ENCODE measurements at places on chromosomes 16 and 17. TPM values are rescaled to one million over a fixed set of nuclear protein-coding genes. Genes with fewer than 3 reads are reported as not detected.

Gene RABEP2
- 12.5 TPM for total RNA-seq

Gene RUNDC1
- 9.6 TPM for total RNA-seq

Gene KRT40
- not detected for total RNA-seq

DNA sequence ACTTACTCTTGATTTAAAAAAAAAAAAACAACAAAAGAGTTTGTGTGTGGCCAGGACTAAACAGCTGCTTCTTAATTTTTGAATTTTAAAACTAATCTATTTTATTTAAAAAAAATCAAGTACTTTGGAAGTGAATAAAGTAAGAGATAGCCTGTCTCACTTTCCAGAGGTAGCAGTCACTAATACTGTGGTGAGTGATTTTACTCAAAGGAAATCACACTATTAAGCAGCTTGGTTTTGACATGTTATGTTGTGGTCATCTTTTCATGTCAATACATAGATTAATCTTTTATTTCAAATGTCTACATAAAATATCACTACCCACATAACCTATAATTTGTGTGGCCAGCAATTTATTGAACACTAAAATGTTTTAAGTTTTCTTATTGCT is 102.2 kb upstream of the HLF start:
- no peak for DNase-seq

DNA sequence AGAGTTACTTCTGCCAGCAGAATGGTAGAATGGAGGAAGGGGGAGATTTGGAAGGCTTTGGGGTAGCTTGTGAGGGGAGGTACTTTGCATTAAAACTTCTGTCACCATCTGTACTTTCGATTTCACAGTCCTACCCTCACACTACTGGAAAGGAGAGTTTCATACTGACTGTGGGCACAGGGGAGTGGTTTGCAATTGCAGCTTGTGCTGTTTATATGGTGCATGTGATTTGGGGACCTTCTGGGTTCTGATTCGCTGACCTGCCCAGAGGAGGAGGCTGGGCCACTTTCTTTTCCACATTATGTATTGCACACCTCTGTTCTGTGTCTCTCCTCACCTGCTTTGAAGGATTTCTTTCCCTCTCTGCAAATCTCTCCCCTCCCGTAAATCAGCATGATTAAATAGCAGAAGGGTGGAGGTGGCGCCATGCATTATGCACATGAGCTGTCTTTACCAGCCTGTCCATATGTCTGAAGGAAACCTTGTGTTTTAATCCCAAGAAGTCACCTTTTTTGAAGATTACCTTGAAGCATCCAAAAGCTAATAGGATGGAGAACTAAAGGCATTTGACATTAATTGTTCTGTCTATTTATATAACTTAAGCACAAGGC is 90.9 kb downstream of the RBFOX1 start:
- DNase-seq: no peak

DNA sequence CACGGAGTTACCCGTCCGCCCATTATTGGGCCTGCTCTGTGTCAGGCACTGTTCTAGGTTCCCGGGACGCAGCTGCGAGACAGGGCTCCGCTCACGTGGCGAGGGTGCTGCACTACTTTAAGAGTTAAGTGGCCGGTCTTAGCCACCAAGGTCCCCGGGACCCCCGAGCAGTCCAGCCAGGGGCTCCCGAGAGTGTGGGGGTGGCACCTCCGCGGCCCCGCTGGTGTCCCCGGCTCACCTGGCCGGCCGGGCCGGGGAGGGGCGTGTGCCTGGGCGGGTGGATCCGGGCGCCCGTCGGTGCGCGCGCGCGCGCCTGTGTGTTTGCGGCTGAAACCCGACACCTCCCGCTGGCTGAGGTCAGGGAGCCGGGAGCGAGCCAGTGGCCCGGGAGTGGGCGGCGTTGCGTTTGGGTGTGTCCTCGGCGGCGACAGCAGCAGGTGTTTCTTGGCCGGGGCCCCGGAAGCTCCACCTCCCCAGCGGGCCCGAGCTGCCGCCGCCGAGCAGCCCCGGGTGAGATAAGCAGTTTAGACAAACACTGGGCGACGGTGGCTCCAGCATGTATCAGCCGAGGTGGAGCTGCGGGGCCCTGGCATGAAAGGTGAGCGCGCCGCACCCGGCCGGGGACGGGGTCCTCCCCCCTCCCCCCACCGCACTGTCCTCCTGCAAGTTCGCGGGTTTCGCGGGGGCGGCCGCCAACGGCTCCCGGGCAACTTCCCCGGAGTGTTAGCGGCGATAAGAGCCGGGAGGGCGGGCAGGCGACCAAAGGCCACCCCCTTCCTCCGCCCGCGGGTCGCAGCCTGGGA is at the start of gene GSE1:
TSS of gene GSE1 (plus strand) at position 522 of the 803 bp plus-strand sequence. CDS start at position 592, 70 bp downstream.
- DNase-seq: peak; percentile 86
